T-cell (primary cell): ENCODE measurements at places on chromosomes 2 and 18. TPM values are rescaled to one million over a fixed set of nuclear protein-coding genes. Genes with fewer than 3 reads are reported as not detected.

STK11IP gene
- total RNA-seq, result 46.0 TPM

GRCh38 chr18:10299643-10300042 lies 154.8 kb upstream of the APCDD1 start:
- no peaks in the 10 kb centered on the region for H3K36me3 ChIP-seq
- H3K27me3 ChIP-seq, result no peaks in the 10 kb centered on the region
- H3K4me3 ChIP-seq, result no peak overlapping the region
- no peaks in the 10 kb centered on the region for H3K4me1 ChIP-seq

PMAIP1 gene
- 61.4 TPM for total RNA-seq

DNA sequence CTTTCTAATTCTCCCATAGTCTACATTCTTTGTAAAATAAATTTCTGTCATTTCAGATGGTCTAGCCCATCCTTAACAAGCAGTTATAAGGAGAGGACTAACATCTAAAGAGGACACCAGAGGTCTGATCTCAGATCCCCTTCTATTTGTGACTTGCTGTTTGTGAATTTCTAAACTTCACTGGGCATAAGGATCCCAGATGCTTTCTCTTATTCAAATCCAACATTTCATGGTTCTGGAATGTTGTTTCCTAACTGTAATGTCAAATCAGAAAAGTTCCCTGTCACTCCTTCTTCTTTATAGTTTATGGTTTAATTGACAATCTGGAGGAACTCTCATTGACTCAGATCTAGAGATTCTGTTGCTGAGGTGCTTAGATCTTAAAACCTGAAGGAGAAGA lies 430.2 kb downstream of the MEIS1 start:
- DNase-seq, result no peak
- no peaks in the 10 kb centered on the region for H3K36me3 ChIP-seq
- H3K27me3 ChIP-seq, result no peaks in the 10 kb centered on the region
- no peak overlapping the region for H3K27ac ChIP-seq

DNA sequence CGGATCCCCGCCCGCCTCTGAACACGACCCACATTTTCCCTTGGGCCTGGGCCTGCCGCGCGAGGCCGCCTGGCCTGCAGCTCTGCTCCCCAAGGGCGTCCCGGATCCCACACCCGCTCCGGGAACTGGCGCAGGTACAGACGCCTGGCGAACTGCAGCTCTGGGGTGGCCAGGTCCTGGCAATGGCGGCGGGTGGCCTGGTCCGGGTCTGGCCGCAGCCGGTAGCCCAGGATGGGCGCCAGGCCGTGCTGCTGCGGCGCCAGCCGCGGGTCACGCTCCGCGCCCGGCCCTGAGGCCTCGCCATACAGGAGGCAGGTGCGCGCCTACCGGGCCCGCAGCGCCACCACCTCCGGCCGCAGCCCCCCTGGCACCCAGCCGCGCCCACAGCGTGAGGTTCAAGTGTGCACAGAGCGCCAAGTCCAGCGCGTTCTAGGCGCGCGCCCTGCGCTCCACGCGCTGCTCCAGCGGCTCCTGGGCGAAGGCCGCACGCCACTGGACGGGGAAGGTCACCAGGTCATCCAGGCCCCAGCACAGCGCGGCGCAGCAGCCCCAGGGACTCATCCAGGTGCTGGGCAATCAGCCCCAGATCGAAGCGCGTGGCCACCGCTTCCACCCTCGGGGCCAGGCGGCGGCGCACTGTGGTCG lies 9.5 kb downstream of the AQP12A start:
- no peak overlapping the region for H3K27ac ChIP-seq
- DNase-seq, result no peak
- H3K27me3 ChIP-seq, result no peaks in the 10 kb centered on the region
- H3K4me1 ChIP-seq, result peaks cover 23% of the 10 kb centered on the region
- H3K36me3 ChIP-seq, result no peaks in the 10 kb centered on the region

DNA sequence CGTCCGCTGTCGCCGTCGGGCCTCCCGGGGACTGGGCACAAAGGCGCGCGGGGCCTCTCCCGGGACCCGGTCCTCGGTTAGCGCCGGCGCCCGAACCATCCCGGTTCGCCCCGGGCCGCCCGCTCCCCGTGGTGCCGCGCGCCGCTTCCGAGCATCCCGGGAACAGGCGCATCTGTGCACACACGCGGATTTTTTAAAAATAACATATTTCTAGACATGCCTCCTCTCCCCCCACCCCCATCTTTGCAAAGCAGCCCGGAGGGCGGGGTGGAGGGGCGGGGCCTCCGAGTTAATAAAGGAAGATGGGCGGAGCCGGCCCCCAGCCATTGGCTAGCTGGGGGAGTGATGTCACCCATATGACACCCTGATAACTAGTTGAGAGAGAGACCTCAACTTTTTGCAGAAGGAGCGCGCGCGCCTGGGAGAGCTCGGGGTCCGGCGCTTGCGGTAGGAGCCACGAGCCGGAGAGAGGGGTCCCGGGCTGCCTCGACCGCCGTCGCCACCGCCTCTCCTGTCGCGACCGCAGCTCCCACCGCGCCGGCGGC lies at the start of gene SOX11:
Gene SOX11, plus strand, starts transcription at position 400 of the 545 bp plus-strand sequence. CDS start 338 bp downstream, outside the sequence.
- no peak within 1 kb of the TSS for H3K27ac ChIP-seq
- no peaks in the 10 kb centered on the region for H3K36me3 ChIP-seq
- H3K4me3 ChIP-seq, result no peak within 1 kb of the TSS
- peaks cover 6% of the 10 kb centered on the region for H3K4me1 ChIP-seq
- DNase-seq, result no peak
- peaks cover 11% of the 10 kb centered on the region for H3K27me3 ChIP-seq

POTEI gene
- not detected for total RNA-seq

DNA sequence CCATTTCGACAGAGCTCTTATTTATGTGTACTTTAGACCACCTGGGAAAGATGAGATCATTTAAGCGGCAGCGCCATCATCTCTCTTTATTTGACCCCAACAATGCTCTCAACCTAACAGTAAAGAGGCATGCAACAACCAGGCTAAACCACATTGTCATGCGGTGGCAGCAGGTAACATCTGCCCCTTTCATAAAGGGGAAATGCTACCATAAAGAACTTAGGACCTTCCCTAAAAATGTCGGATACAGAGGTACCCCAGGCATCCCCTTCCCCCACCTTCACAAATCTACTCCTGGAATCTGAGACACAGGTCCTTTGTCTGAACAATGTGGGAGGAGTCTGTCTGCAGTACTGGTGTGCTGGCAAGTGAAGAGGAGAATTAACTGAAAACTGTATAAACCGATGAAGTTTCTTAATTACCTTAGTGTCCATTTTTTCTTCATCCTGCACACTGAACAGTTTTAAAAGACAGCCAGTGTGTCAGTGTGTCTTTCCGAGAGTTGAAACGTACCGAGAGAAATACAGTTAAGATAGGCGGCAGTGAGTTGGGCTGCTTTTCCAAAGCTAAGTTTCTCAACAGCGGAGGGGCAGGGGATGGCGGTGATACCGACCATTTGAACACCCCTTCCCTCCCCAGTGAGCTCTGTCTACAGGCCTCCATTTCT lies 1.9 kb downstream of the MEX3C start:
- H3K36me3 ChIP-seq, result no peaks in the 10 kb centered on the region
- peak overlapping the region; percentile 76 for H3K27ac ChIP-seq
- peak overlapping the region; percentile 76 for H3K4me3 ChIP-seq
- peaks cover 13% of the 10 kb centered on the region for H3K4me1 ChIP-seq

C2orf15 gene
- total RNA-seq, result 3.1 TPM

DNA sequence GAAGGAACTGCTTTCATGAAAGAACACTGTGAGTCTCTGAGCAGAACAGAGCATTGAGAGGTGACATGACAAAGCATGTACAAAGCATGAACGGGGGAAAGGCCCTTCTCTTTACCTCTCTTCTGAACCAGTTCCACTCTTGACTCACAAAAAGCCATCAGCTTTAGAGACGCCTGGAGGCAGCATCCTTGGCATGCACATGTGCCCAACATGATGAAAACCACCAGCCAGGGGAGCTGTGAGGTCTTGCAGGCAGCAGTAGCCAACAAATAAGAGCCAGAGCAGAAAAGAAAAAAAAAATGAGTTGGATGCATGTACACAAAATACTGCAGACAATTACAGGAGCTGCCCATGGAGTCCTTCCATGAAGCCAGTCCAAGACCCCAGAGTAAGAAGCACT lies 95.5 kb upstream of the AGAP1 start:
- no peak for DNase-seq
- no peak overlapping the region for H3K27ac ChIP-seq
- H3K4me1 ChIP-seq, result no peaks in the 10 kb centered on the region
- H3K4me3 ChIP-seq, result no peak overlapping the region
- peaks cover 13% of the 10 kb centered on the region for H3K27me3 ChIP-seq

TUBA4A gene
- total RNA-seq, result 108 TPM

PFN4 gene
- not detected for total RNA-seq

UGT1A10 gene
- total RNA-seq, result not detected

MLPH gene
- not detected for total RNA-seq

KCNF1 gene
- total RNA-seq, result not detected

DNA sequence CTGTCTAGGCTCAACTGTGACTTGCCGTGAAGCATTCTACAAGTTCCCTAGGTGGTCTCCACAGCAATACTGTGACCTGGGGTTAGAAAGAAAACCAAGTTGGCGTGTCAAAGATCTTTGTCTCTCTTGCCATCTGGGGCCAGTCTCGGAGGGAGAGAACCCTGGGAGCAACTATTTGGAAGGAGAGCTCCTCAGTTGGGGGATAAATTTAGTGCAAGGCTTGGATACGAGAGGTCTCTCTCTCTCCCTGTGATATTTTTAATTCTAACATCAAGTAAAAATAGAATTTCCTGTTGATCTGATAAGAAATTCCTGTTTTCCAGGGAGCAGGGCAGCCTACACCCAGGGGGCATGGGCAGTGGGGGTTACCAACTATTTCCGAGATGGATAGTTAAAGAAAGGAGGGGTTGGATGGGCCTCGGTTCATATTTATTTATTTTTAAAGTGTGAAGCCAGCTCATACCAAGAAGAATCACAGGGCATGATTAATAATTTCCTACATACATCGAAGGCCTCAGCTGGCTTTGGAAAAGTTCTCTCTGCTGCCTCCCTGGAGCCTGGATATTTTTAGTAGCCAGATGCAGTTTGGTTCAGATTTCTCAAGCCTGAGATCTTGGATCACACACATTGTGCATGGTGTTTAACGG lies 62.8 kb downstream of the EHD3 start:
- no peak overlapping the region for H3K27ac ChIP-seq
- no peaks in the 10 kb centered on the region for H3K4me1 ChIP-seq
- no peak overlapping the region for H3K4me3 ChIP-seq
- DNase-seq, result no peak
- H3K27me3 ChIP-seq, result no peaks in the 10 kb centered on the region
- no peaks in the 10 kb centered on the region for H3K36me3 ChIP-seq

BCL11A gene
- total RNA-seq, result 4.6 TPM
